ENCODE measurements at places on chromosomes 12 and 14. TPM values are rescaled to one million over a fixed set of nuclear protein-coding genes. Genes with fewer than 3 reads are reported as not detected.

- DNase-seq: peak; percentile 67
These were observed 1.7 kb downstream of the MGST1 start for GRCh38 chr12:16349131-16349460.

RTL1 gene
- total RNA-seq: not detected

GRCh38 chr14:56559182-56559581 is 20.4 kb upstream of the TMEM260 start:
- no peak for DNase-seq

DNA sequence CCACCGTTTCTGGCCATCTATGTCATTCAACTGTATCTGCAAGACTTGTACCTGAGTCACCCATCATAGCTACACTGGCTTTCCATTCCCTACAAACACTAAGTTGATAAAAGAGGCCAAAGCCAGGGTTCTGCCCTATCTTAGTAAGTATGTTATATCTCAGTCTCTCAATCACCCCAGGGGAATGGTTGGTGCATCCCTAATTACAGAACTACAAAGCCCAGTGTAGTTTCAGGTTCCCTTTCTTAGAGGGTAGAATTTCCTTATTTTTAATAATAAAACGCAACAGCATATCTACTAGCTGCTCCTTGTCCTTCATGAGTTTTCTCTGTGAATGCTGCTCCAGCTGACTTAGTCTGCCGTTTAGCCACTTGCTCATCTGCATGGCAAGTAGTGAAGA is 57.6 kb downstream of the ST8SIA1 start:
- DNase-seq: no peak

DNA sequence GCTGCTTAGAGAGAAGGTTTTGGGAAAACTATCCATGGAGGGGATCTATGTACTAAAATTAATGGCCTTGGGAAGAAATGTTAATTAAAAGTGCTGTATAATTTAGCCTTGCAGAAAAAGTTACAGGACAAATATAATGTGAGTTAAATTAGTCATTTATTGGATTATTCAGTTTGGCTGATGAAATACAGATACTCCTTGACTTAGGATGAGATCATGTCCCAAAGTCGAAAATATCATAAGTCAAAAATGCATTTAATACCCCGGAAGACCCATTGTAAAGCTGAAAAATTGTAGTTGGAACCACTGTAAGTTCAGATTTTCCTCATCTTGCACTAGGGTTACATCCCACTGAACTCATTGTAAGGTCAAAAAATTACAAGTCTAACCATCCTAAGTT is 9.7 kb downstream of the RTRAF start:
- DNase-seq: no peak

- no peak for DNase-seq
These were observed 45.6 kb downstream of the ABCC9 start for GRCh38 chr12:21895651-21896050.

DEPDC4 gene
- 1.00 TPM for total RNA-seq

DNA sequence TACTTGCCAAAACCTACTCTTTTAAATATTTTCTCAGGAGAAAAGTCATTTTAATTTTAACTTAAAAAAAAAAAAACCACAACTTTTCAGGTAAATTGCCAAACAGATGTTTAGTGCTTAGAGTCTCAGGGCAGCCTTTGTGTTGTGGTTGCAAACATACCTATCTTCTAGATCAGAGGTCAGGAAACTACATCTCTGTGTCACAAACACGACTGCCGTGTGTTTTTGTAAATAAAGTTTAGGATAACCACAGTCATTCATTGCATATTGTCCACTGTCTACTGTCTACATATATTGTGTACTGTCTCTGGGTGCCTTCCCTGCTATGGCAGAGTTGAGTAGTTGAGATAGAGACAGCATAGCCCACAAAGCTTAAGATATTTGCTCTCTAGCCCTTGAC is 48.9 kb downstream of the DYRK2 start:
- DNase-seq: no peak

- no peak for DNase-seq
These were observed 126.7 kb downstream of the ESRRB start for GRCh38 chr14:76502638-76503037.

DNA sequence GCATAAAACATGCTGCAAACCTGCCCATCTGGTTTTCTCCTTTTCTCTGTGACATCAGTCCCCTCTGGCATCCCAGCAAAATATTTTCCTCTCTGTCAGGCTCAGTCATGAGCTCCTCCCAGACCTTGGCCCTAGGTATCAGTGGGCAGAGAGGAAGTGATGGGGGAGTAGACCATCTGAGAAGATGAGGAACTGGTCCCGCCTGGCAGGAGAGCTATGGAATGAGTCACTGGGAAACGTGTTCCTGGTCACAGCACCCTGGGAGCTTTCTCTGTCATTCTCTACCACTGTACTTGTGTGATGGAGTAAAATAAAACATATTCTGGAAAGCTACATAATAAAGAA is 5.0 kb upstream of the SRSF9 start:
- no peak for DNase-seq

CIROP gene
- not detected for total RNA-seq

GRCh38 chr14:101374373-101375338 is 186.6 kb upstream of the DIO3 start:
- no peak for DNase-seq

DNA sequence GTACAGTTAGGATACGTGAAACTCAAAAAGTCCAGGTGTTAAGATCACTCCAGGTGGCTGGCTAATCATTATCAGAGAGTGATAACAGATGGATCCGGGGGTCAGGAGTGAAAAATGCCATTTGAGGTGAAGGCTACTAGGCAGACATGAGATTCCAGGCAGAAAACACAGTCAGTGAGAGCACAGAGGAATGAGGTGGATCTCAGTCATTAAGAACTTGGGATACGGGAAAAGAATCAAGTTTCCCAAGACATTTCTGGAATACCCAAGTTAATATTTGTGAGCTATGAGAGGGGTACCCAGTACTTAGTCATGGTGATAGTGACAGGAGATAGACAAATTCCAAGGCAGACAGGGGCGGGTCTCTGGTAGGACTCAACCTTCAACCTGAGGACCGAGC is 94.6 kb upstream of the ALG10B start:
- DNase-seq: no peak

- DNase-seq: no peak
These were observed 79.3 kb upstream of the TSPAN11 start for GRCh38 chr12:30847259-30847658.

DNA sequence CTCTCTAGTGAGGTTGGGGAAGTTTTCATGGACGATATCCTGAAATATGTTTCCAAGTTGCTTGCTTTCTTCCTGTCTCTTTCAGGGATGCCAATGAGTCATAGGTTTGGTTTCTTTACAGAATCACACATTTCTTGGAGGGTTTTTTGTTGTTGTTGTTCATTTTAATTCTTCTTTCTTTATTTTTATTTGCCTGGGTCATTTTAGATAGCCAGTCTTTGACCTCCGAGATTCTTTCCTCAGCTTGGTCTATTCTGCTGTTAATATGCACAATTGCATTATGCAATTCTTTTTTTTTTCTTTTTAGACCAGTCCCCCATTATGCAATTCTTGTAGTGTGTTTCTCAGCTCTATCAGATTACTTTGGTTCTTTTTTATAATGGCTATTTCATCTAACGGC is 338.9 kb downstream of the AEBP2 start:
- no peak for DNase-seq

GRCh38 chr14:78610994-78611393 is 440.8 kb downstream of the NRXN3 start:
- DNase-seq: no peak

DNA sequence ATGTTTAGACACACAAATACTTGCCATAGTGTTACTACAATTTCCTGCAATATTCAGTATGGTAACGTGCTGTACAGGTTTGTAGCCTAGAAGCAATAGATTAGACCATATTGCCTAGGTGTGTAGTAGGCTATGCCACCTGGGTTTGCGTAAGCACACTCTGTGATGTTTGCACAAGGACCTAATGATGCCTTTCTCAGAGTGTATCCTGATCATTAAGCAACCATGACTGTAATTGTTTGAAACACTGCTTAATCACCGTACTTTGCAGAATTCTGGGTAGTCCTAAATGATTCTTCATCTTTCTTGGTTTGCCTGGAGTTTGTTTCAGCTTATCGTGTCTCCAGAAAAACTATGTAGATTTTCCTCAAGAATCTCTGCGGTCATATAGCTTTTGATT is 11.2 kb upstream of the TCP11L2 start:
- DNase-seq: peak; percentile 28

Data from transverse colon (tissue), 4 donors.